ENCODE measurements at places on chromosomes 12 and 14. TPM values are rescaled to one million over a fixed set of nuclear protein-coding genes. Genes with fewer than 3 reads are reported as not detected.

DNA sequence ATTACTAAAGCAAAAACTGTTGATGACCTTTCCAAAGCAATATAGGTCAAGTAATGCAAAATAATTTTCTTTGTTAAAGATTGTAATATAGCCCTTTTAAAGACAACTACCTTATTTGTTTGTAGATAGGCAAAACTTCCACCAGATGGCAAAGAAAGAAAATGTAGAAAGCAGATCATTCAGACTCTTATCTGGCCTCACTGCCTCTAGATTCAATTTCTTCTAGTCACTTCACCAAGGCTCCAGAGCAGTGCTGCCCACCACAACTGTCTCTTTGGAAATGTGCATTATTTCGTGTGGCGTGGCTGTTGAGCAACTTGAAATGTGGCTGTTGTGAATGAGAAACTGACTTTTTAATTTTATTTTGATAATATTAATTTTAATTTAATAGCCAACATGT lies 127.1 kb downstream of the ITPR2 start:
- no peak for DNase-seq
- no peak overlapping the region for H3K4me3 ChIP-seq
- no peaks in the 10 kb centered on the region for H3K27me3 ChIP-seq
- peaks cover 3% of the 10 kb centered on the region for H3K36me3 ChIP-seq
- H3K27ac ChIP-seq: no peak overlapping the region

- H3K27ac ChIP-seq: no peak overlapping the region
- H3K36me3 ChIP-seq: no peaks in the 10 kb centered on the region
- H3K27me3 ChIP-seq: no peaks in the 10 kb centered on the region
Observed at GRCh38 chr12:65492998-65493912, 214.8 kb downstream of the MSRB3 start.

DNA sequence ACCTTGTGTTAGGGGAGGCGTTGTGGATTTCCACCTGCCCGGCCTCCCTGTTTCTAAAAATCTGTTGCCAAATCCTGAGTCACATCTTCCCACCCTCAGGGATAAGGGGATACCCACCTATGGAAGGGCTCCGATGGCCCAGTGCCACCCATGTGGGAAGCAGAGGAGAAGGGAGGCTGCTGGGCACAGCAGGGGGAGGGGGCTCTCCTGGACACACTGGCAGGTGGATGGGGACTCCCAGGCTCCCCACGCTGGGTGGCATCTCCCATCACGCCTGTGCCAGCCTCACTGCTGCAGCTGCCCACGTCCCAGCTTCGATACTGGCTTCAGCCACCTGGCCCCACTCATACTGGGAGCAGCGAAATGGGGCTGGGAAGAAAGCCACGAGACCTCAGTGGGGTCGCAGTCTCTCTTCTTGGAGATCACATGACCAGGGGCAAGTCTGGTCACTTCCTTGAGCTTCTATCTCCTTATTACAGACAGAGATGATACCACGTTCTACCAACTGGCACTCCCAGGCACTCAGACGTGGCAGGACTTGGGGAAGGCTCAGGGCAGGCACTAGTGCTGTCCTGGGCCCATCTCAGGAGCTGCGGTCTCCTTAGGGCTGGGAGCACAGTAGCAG lies 72.2 kb downstream of the PITPNM2 start:
- no peak overlapping the region for H3K27ac ChIP-seq
- no peak for DNase-seq
- H3K4me1 ChIP-seq: peaks cover 31% of the 10 kb centered on the region
- H3K27me3 ChIP-seq: no peaks in the 10 kb centered on the region
- H3K4me3 ChIP-seq: no peak overlapping the region
- H3K36me3 ChIP-seq: no peaks in the 10 kb centered on the region

DNA sequence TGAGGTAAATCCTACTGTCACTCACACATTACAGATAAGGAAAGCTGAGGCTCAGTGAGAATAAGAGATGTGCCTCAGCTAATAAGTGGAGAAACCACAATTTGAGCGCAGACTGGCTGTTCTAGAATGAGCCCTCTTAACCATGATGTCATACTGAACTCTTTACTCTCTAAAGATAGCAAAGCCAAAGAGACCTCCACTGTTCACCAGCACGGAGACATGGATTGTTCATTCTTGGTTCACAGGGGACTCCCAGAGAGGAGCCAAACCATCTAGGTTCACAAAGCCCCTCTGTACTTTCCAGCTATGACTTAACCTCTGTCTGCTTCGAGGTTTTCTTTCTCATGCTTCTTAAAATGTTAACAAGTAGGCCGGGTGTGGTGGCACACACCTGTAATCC lies 32.7 kb upstream of the YARS2 start:
- DNase-seq: no peak
- H3K4me1 ChIP-seq: no peaks in the 10 kb centered on the region
- no peak overlapping the region for H3K4me3 ChIP-seq

DNA sequence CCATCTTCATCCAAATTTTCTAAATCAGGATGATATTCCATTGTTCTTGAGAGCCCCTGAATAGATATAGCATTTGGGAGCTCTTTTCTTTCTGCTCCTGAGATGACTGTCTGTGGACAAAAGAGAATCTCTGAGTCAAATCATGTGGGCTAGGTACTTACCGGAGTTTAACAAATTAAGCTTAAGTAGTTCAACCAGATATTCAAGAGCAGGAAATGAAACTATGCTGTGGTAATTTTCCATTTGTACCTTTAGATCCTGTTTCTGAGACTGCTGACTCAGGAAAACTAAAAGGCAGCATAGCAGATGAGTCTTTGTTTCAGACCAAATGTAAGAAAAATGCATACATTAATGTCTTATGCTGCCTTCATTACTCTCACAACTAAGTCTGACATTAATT lies at the start of gene CLEC7A:
TSS of gene CLEC7A (minus strand) at position 158 of the 400 bp plus-strand sequence. CDS start at position 41, 117 bp downstream.
- H3K27ac ChIP-seq: peak within 1 kb of the TSS; percentile 33
- no peaks in the 10 kb centered on the region for H3K27me3 ChIP-seq
- H3K36me3 ChIP-seq: no peaks in the 10 kb centered on the region
- no peaks in the 10 kb centered on the region for H3K4me1 ChIP-seq
- no peak for DNase-seq
- no peak within 1 kb of the TSS for H3K4me3 ChIP-seq

DNA sequence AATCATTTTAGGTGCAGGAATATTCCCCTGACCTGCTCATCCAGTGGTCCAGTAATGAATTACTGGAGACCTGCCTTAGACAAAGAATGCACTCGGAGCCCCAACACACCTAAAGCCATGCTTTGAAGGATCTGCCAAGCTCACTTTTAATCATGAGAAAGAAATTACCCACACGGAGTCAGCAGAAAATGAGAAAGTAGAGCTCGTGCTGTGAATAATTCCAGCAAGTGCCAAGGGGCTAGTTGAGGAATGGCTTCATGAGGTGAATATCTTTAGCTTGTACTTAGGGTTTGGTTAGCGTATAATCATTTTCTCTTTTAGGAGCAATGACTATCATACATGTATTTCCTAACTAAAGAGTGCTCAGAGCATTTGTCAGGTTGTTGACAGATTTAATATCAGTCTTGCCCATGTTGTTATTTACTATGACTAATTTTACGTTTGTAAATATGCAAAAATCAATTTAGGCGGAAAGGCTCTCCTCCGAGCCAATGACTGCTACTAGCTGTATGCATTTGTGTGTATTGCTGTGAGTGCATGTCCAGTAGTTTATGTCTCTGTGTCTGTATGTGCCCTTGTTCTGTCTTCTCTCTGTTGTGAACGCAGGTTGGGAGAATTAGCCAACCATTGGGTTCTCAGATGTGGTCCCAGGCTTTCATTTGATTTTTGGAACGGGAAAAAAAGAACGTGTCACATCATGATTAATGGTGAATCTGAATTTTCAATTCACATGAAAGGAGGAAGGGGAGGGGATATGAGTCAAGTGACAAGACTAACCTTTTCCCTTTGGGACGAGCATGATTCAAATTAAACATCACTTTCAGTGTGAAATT lies 98.4 kb downstream of the RMST start:
- DNase-seq: no peak
- H3K27me3 ChIP-seq: no peaks in the 10 kb centered on the region
- no peak overlapping the region for H3K4me3 ChIP-seq
- H3K36me3 ChIP-seq: no peaks in the 10 kb centered on the region
- no peak overlapping the region for H3K27ac ChIP-seq

DNA sequence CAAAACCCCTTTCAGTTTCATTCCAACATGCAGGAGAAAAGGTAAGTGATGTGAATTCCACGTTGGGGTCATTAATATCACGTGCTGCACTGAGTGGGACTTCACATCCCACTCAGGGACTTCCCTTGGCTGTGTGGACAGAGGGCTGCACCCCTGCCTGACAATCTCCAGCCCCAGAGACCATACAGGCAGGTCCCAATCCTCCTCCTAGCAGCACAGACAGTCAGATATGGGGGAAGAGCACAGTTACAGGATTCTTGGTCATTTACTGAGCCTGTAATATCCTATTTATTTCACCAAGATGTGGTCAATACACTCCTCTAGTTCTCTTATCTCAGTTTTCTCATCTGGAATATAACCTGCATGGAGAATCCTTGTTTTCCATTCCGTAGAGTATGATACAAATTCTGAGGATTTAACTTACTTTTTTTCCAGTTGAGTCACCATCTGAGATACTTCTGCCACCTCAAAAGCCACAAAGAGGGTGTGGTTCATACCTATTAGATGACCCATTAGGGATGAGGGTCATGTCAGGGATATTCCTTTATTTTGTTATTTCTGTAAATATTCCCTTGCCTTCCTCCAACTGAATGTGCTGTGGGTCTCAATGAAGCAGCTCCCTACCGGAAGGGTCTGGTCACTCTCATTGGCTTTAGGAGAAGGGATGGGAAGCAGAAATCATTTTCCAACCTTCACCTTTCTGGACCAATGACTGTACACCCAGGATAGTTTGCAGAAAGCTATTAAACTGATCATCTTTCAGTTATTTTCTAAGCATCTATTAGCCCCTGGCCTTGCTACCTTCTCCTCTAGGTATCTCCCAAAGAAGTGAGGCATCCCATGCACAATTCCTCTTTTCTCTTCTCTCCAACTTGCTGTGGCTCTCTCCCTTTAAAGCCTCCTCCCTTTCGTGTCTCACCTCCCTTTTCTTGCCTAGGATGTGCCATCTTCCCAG lies 43.0 kb upstream of the NTF3 start:
- H3K36me3 ChIP-seq: no peaks in the 10 kb centered on the region
- H3K4me1 ChIP-seq: no peaks in the 10 kb centered on the region
- no peak for DNase-seq
- H3K27me3 ChIP-seq: no peaks in the 10 kb centered on the region

DNA sequence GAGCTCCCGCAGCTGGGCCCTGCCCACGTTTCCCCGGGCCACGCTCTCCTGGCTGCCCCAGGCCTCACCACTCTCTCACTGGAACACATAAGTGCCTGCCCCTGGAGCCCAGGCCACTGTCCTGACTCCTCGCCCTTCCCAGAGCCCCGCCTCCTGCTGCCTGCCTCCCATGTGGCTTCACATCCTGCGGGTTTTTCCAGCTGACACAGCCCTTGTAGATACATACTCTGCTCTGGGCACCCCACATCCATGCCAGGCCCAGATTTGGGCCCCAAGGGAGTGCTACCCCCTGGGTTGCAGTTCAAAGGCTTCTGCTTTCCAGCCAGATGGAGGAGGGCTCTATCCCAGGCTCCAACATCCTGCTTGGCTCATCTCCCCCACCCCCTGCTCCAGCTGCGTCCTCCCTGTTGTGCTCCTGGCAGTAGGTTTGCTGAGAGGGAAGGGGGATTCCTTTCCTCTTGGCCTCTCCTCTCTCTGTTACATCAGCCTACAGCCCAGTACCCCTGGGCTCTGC lies 60.1 kb downstream of the TSPAN9 start:
- no peak overlapping the region for H3K4me3 ChIP-seq
- DNase-seq: no peak
- H3K27me3 ChIP-seq: no peaks in the 10 kb centered on the region

DNA sequence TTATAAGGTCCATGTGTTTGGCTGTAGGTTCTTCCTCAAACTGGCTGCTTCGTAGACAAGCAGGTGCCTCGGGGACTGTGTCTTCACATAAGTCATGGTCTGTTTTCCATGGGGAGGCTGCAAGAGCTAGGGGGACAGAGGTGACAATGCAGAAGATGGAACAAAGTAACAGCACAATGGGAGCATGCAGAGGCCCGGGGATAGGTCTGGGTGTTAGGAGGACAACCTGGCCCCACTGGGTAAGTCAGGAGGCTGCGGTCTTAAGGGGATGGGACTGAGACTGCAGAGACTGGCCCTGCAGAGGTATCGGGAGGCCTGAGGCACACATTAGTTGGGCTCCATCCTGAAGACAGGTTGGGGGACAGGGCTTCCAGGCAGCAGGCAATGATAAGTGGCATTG lies 88.9 kb downstream of the NTF3 start:
- H3K27ac ChIP-seq: no peak overlapping the region
- no peaks in the 10 kb centered on the region for H3K4me1 ChIP-seq
- H3K36me3 ChIP-seq: no peaks in the 10 kb centered on the region
- no peak overlapping the region for H3K4me3 ChIP-seq
- no peaks in the 10 kb centered on the region for H3K27me3 ChIP-seq

DNA sequence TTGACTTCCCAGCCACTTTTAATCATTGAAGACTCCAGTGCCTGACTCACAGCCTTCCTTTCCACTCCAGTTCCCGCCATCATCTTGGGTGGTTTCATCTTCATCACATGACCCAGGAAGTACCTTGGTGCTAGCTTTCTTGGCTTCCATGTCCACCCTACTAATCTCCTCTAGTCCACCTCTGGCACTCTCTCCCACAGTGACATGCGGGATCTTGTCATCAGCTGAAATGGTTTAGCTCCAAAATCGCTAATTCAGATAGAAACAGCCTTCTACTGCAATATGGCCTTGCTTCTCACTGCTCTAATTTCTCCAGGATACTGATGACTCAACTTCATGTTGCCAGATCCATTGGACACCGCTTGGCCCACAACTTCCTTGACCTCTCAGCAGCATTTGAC lies 24.5 kb downstream of the WDR20 start:
- H3K27ac ChIP-seq: no peak overlapping the region
- no peak overlapping the region for H3K4me3 ChIP-seq
- no peak for DNase-seq
- H3K36me3 ChIP-seq: no peaks in the 10 kb centered on the region
- H3K4me1 ChIP-seq: no peaks in the 10 kb centered on the region
- H3K27me3 ChIP-seq: no peaks in the 10 kb centered on the region

DNA sequence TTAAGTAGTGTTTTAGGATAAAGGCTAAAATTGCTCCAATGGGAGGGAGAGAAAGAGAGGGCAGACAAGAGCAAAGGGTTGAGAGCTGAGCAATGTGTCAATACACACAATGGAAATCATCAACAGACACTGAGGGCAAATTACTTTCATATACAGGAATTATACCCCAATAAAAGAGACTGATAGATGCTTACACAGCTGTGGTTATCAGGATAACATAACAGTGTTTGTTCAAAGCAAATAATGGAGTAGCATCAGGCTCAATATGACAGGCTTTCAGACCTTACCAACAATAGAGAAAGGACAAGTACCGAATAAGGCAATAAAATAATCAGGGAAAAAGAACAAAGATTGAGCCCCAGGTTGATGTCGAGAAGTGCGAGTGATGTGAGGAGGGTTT lies 53.4 kb upstream of the DIO2 start:
- DNase-seq: no peak
- no peaks in the 10 kb centered on the region for H3K27me3 ChIP-seq
- no peak overlapping the region for H3K27ac ChIP-seq

GRCh38 chr12:132689227-132689626 lies 1.8 kb downstream of the PXMP2 start:
- peak; percentile 41 for DNase-seq
- H3K36me3 ChIP-seq: peaks cover 3% of the 10 kb centered on the region
- peak overlapping the region; percentile 69 for H3K4me3 ChIP-seq
- H3K27ac ChIP-seq: peak overlapping the region; percentile 77
- H3K4me1 ChIP-seq: peaks cover 10% of the 10 kb centered on the region
- H3K27me3 ChIP-seq: no peaks in the 10 kb centered on the region

Gene SNRPF
- 10.5 TPM for total RNA-seq

Gene DEPDC4
- 1.7 TPM for total RNA-seq

Gene TAPBPL
- 32.9 TPM for total RNA-seq

Gene SYT1
- total RNA-seq: 0.84 TPM

Gene AQP5
- total RNA-seq: not detected

Gene IAPP
- not detected for total RNA-seq

Gene PTPRO
- total RNA-seq: 3.3 TPM

Gene DPF3
- total RNA-seq: 3.2 TPM

All from liver (tissue), 10 donors.